ENCODE measurements at places on chromosomes 11 and 22.

- DNase-seq = no peak
Observed at GRCh38 chr11:41522899-41523672, 63.6 kb upstream of the LRRC4C start.

- peak; percentile 53 for DNase-seq
Observed at GRCh38 chr11:68968306-68969250, 12.2 kb downstream of the MRGPRD start.

- DNase-seq = peak; percentile 39
Observed at GRCh38 chr11:116553482-116553881, 219.3 kb downstream of the BUD13 start.

DNA sequence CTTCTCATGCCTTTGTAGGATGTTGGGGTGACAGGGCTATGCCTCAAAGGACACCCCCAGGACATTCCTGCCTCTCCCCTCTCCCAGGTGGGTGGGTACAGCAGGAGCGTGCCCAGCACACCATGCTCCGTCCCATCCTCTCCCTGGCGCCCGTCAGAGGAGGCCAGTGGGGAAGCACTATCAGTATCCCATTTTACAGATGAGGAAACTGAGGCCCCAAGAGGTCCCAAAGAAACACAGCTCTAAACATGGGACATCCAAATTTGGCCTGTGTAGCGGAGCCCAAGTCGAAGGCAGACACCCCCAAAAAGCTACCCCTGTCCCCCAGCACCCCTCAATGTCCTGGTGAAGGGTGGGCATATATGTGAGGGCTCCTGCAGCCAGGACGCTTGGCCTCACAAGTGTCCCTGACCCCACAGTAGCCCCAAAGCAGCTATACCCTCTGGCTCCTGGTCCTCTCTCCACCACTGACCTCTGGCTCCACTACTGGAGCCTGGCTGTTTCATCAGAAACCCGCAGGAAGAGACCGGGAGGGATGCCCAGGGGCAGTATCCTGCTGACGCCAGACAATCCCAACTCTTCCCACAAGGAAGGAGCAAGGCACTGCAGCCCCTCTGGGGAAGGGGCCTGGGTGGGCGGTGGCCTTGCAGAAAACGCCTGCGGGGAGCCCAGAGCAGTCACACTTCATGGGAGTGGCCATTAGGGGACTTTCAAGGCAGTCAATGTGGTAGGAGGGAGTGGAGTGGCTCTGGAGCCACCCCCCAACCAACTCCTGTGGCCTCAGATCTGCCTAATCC, 5.4 kb downstream of the FADS3 start:
- DNase-seq = no peak

- no peak for DNase-seq
Observed at GRCh38 chr11:84722583-84723108, 904.5 kb downstream of the DLG2 start.

GRCh38 chr11:34331329-34331728, 26.5 kb downstream of the ABTB2 start:
- no peak for DNase-seq

GRCh38 chr22:39266398-39267030, 21.7 kb upstream of the PDGFB start:
- DNase-seq = no peak

- DNase-seq = no peak
Observed at GRCh38 chr11:118168316-118168715, 8.1 kb downstream of the SCN2B start.

Measured in cardiac septum (tissue), 1 donor.